ENCODE measurements at places on chromosomes 3 and 15.
A peak's percentile ranks its signal among the peaks of the same experiment; 100 is the strongest.

GRCh38 chr3:63998852-63999754, 24.2 kb downstream of the PSMD6 start:
- DNase-seq, result no peak

GRCh38 chr3:155701882-155702465, 42.9 kb downstream of the PLCH1 start:
- no peak for DNase-seq

DNA sequence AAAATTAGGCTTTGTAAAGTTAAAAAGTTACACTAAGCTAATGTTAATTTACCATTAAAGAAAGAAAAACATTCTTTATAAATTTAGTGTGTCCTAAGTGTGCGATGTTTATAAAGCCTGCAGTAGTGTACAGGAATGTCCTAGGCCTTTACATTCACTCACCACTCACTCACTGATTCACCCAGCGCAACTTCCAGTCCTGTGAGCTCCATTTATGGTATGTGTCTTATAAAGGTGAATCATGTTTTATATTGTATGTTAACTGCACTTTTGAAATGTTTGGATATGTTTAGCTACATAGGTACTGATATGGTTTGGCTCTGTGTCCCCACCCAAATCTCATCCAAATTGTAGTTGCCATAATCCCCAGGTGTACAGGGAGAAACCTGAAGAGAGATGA, 549.7 kb upstream of the EPHA6 start:
- no peak for DNase-seq

- no peak for DNase-seq
These were observed 22.5 kb upstream of the PARL start for GRCh38 chr3:183907176-183907575.

GRCh38 chr15:31202953-31203352, 101.4 kb upstream of the TRPM1 start:
- DNase-seq, result no peak

DNA sequence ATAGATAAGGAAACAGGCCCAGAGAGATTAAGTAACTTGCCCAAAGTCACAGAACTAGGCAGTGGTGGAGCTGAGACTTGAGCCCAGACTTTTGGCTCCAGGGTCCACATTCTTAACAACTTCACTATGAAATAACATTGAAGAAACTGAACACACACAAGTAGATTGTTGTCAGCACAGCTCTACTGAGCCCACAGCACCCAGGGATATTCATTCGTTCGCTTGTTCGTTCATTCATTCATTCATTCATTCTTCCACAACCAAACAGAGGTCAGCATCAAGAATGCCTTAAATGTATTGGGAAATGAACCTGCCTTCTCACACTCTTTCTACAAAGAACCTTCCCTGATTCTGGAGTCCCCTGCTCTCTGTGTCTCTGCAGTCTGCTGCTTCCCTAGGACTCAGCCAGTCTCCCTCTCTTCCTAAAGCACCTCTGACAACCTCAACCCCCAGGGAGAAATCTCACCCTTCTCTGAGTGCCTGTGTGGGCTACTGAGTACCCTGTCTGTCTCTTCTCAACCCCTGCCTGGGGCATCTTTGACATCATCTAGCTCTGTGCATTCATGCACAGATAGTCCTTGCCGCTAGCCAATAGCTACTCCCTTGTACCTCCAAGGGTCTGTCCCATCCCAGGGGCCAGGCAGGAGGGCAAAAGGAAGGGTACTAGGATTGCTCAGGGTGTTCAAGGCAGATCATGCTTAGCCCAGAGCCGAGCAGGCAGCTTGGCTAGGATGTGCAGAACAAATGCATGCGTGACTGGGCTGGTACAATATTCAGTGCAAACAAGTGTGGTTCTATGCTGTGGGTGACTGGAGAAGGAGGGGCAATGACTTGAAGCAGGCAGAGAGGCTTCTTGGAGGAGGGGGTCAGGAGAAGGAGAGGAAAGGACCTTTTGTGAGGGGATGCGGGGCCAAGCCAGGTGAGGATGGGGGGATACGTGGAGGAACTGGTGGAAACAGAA, 3.4 kb downstream of the LINGO1 start:
- DNase-seq, result no peak

DNA sequence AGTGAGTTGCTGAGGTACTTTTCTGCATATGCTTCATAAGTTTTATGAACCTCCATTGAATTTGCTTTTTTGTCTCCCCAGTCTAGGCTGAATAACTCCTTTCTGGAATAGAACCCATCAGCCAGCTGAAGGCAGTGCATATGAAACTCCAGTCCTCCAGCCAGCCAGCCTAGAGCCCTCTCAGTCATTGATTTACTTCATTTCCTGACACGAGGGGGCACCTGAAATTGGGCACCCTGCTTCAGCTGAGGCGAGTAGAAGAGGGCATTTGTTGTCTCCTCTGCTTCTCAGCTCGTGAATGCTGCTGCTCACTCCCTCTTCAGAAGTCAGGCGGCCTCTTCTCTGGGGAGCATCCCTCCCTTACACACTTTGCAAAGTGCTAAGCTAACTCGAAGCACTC, 32.5 kb downstream of the CHST2 start:
- no peak for DNase-seq

GRCh38 chr3:171000281-171000680, 26.2 kb downstream of the SLC2A2 start:
- no peak for DNase-seq

DNA sequence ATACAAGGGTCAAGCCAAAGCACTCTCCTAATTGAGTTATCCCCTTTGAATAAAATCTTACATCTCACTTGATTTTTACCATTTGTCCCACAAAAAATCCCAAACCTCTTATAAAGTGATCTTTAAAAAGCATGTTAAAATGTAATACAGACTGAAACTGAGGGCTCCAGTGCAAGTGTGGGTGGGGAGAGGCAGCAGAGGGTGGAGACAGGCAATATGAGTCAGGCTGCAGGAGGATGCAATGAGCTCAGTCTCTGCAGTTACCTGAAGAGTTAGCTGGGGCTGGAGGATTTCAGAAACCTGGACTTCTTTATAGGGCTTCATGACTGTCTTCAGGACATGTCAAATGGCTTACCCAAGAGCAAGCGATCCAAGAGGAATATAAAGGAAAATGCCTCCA, 14.2 kb upstream of the COLQ start:
- DNase-seq, result no peak

- peak; percentile 64 for DNase-seq
These were observed 9.1 kb upstream of the SEC11A start for GRCh38 chr15:84725001-84725491.

DNA sequence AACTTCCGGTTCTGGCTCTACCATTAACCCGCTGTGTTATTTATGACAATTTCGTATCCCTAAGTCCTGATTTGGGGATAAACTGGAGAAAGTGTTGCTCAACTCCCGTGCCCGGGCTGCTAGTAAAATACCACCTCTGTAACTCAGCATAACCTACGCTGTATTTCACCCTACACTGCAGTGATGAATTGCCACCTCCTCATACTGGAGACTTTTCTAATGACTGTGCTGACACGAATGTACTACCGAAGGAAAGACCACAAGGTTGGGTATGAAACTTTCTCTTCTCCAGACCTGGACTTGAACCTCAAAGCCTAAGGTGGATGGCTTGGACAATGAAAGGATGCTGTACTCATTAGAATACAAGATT, 16.5 kb downstream of the SLC51A start:
- no peak for DNase-seq

DNA sequence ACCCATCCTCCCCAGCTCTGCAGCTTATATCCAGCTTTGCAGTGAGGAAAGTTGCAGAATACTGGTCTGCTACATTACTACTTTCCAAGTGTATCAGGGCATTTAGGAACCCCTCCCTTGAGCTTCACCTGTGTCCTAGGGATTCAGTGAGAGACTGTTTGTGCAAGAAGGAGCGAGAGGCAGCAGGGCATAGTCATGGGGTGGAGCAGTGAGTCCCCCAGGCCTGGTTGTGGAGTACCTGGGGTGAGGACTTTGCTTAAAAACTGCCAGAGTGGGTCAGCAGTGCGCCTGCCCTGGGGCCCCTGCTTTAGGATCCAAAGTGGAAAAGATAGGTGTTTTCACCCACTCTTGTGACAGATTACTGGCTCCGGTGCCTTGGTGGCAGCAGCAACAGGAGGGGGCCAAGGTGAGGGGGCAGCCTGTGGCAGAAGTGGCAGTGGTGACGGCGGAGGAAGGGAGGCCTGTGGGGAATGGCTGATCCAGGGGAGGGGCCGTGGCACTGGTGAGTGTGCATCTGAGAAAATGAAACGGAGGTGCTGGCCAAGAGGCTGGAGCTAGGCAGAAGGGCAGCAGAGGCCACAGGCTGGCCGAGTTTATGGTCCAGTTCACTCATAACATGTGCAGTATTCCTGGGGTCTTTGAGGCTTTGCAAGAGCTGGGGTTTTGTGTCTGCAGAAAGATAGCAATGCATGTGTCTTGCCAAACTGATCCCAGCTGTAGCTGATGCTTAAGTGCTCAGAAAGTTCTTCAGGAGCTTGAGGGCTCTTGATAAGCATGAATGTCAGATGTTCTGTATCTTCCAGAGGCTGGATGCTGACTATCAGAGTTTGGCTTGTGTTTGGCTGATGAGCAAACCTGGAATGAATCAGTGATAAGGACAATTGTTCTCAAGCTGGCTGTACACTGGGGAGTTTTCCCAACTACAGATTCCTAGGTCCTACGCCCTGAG, 43.4 kb downstream of the GOLGA6A start:
- no peak for DNase-seq

- DNase-seq, result no peak
These were observed 81.6 kb downstream of the MCTP2 start for GRCh38 chr15:94312946-94313345.

- DNase-seq, result no peak
These were observed 27.5 kb downstream of the NCBP2 start for GRCh38 chr3:196914866-196915265.

DNA sequence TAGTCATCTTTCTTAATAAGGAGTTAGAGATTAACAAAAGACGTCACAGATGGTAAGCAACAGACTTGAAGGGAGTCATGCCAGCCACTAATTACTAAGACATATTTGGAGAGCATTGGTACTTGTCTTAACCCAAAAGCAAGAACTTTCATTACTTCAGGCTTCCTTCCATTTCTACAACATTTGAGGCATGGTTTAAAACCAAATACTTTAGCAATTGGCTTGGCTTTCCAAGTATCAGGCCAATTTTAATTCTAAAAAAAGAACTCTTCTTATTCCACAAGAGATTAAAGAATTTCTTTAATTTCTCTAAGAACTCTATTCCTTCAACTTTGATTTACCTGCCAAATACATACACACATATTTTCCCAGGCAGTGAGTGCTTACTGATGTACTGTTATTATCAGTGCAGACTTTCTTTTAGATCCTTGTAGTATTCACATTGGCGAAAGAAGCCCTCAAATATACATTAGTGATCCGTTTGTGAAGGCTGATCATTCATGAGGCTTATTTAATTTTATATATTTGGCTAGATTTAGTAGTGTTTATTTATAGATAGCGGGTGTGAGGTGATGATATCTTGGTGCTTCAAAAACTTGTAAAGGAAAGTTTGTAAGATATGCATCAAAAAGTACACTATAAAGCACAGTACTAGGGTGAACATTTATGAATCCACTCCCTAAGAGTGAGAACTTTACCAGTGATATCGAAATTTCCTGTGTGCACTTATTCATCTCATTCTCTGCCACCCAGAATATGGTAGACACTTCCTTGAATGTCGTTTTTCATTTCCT, 229.2 kb downstream of the MFSD1 start:
- DNase-seq, result no peak

GRCh38 chr3:187987187-187987586, 166.8 kb upstream of the LPP start:
- DNase-seq, result no peak

DNA sequence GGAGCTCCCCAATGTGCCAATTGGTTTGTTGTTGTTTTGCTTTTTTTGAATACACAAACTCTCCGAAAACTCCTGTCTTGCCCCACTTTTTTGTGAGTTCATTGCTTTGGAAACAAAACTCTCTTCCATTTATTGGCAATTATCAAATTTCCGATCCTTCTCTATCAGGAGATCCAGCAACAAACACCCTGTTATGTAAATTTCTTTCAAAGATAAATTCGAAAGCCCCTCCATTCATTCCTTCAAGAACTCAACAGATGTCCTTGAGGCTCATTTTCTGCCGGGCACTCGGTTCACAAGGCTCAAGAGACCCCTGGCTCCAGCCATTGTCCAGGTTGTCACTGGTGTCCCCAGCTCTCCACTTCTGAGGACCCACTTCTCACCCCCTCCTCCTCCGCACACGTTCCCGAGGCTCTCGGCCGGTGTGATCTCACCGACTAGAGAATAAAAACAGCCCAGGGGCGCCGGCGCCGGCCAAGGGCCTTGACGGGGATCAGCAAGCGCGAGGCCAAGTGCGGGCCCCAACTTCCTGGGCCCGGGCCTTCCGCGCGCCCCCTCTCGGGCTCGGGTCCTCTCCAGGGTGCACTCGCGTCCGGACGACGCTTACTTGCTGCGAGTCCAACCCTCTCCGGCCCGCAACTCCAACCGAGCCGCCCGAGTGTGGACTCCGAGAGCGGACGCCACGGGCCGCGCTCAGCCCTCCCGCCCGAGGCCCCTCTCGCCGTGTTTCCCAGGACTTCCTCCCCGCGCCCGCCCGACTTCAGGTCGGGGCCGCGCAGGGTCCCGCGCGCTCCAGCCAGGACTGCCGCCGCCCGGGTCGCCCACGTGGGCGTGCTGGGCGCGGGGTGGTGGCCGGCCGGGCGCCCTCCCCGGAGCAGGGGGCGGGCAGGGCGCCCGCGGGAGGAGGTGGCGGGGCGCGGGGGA, 533 bp upstream of the SMAD3 start:
- DNase-seq, result peak; percentile 40

DNA sequence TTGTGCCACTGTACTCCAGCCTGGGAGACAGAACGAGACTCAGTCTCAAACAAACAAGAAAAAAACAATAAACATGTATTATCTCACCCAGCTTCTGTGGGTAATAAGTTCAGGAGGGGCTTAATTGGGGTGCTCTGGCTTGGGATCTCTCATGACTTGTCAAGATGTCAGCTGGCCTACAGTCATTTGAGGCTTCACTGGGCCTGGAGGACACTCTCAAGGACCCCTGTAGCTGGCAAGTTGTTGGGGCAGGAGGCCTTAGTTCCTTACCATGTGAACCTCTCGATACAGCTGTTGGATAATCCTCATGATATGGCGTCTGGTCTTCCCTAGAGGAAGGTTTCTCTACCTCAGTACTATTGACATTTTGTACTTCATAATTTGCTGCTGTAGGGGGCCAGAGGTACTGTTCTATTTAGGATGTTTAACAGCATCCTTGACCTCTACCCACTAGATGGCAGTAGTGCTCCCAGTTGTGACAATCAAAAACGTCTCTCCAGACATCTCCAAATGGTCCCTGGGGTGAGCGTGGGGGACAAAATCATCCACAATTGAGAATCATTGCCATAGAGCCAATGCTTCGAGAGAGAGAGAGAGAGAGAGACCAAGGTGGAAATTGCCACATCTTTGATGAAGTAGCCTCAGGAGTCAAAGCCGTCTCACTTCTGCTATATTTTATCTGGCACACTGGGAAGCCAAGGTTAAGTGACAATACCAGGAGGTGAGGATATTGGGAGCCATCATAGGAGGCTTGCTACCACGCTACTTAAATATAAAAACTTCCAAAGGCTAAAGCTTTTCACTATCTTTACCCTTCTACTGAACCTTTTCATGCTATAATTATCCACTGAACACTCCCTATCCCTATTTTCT, 23.9 kb upstream of the SLTM start:
- peak; percentile 53 for DNase-seq

Measured in CD4-positive, alpha-beta T cell treated with Interferon gamma for 1 hour (primary cell).